Fibroblast of villous mesenchyme (primary cell): ENCODE measurements at places on chromosomes 13 and 19.

DNA sequence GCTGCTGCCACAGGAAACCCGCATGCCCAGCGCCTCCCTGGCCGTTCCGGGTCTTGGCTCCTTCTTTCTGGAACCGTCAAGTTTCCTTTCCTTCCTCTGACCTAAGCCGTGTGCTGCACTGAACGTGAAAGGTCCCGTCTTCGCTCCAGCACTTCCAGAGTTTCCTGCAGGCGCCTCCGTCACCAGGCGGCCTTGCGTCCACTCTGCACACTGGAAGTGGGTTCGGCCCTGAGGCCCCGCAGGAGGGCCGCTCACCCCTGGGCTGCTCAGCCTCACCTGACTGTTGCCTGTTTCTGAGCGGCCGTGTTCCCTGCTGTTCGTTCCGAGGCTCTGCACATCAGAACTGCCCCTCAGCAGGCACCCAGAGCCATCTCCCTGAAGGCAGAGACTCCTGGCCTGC lies 12.3 kb upstream of the MEX3D start:
- no peak for DNase-seq

DNA sequence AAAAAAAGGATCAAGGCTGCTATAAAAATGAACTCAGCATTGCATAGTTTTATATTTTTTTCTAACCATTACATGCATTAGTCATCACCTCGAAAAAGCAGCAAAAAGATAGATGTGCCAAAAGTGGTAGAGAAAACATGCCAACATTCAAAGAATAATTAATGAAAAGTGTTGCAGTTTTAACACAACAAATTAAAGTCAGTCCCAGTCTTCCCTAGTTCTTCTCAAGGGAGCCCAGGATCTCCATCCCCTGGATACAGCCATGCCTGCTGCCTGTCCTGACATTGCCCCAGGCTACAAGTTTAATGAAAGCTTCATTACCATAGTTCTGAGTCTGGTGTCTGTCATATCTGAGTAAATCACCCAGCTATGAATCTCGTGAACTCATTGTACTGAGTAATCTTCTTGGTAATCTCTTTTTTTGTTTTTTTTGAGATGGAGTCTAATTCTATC lies 116.6 kb upstream of the KLF12 start:
- DNase-seq, result peak; percentile 53

DNA sequence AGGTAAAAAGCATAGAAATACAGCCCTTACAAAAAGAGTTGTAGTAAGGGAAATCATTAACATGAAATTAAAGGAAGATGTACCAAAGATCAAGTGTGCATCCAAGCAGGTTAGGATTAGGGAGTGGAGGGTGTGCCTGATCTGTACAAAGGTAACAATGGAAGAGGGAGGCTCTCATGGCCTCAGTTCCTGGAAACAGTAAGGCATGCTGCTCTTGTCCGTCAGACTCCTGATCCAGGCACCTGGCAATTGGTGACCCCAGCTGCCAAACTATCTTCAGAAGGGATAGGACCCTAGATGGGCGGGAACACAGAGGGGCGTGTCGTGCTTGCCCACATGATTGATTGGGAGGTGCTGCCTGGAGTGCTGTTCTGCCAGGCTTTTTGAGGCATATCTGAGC lies 4.5 kb downstream of the TEX26 start:
- no peak for DNase-seq

GRCh38 chr19:1825909-1826556 lies 14.0 kb upstream of the ATP8B3 start:
- peak; percentile 70 for DNase-seq

GRCh38 chr13:63979951-63980350 lies 2564.3 kb upstream of the PCDH20 start:
- no peak for DNase-seq

- no peak for DNase-seq
Observed at GRCh38 chr13:21355304-21355703, 103.8 kb downstream of the ZDHHC20 start.

GRCh38 chr19:42872608-42873007 lies 6.9 kb downstream of the PSG1 start:
- no peak for DNase-seq

DNA sequence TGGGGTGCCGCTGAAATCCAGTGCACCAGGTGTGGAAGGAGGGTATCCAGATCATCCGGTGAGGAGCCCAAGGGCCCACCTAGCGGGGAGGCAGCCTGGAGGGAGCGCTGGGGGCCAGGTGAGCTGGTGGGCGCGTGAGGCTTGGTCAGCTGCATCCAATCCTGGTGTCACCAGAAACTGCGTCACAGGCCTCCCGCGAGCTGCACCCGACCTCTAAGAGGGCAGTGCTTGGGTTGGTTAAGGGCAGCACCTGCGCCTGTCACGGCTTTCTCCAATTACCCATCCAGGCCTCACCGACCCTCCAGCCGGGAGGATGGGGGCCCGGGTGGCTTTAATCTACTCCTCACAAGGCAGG lies 284 bp downstream of the RNF17 start:
- peak; percentile 13 for DNase-seq

DNA sequence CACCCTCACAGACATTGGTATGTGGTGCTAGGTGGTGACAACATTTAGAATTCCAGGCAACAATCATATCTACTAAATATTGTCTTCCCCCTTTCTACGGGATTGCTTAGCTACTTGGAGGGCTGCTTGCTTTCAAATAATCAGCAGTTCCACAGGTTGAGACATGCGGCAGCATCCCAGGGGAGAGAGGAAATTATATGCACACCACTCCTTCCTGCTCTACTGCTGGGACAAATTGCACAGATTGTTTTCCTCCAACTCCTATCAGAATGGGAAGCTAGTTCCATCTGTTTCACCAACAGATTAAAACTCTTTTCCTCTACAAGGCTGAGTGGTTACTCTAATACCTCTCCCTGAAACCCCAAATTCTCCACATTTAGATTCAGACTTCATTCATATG lies 275.4 kb downstream of the DNAJC15 start:
- no peak for DNase-seq

GRCh38 chr13:112959206-112959605 lies 9.8 kb upstream of the MCF2L start:
- DNase-seq, result no peak

GRCh38 chr19:40799558-40800338 lies 757 bp downstream of the EGLN2 start:
- peak; percentile 42 for DNase-seq

GRCh38 chr13:96011291-96011872 lies 41.8 kb downstream of the UGGT2 start:
- DNase-seq, result no peak

- peak; percentile 42 for DNase-seq
Observed at GRCh38 chr19:11382898-11383705, 1.0 kb downstream of the EPOR start.

- peak; percentile 69 for DNase-seq
Observed at GRCh38 chr19:16041299-16041990, 34.9 kb upstream of the TPM4 start.

DNA sequence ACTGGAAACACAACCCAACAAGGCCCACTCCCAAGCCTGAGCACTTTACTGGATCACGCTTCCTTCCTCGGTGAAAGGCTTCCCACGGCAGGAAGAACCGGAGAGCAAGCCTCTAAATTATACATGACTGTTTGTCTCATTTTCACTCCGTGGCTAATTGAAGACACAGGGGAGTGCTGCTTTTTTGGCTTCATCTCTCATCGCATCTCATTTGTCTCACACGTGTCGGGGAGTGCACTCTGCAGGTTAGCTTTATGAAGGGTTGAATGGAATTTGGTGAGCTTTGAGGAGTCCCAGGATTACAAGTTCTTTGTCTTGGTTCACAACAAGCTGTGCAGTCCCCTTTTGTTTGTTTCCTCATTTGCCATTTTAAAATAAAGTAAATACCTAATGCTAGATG lies 544.6 kb downstream of the GPC6 start:
- DNase-seq, result no peak

DNA sequence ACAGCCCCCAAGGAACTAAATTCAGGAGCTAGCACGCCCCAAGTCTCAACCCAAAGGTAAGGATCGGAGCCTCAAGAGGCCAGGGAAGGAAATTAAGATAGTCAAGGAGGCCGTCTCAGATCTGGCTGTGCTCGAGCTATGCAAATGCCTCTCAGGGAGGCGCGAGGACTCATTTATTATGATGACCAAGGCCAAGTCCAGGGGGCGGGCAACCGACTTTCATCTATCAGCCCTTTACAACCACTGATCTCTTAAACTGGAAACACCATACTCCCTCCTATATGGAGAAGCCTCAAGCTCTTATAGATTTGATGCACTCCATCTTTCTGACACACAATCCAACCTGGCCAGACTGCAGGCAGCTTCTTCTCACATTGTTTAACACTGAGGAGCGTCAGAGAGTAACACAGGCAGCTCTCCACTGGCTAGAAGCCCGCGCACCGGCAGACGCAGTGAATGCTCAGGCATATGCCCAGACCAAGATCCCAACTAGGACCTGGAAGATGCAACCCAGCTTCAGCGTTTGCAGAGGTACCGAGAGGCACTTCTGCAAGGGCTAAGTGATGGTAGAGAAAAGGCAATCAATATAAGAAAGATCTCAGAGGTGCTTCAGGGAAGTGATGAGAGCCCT lies 9.6 kb upstream of the SLC15A1 start:
- no peak for DNase-seq

DNA sequence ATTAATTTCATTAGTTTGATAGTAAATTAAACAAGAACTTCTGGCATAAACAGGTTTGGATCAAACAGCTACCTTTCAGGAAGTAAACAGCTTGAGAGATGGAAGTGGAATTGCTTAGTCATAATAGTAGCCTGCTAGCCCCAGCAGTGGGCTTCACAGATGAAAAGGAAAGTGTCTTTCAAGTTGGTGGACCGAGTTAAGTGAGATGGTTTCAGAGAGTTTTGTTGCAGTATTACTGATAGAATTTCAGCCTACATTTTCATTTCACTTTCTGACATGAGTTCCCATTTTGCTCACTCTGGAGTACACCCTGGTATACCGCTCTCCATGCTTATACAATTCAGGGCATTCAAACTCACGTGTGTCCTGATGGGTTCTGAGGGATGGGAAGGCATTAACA lies 2.0 kb upstream of the PTOV1 start:
- no peak for DNase-seq

- DNase-seq, result no peak
Observed at GRCh38 chr19:2797280-2797679, 12.0 kb downstream of the THOP1 start.

GRCh38 chr13:101283782-101284181 lies 132.5 kb downstream of the NALCN start:
- no peak for DNase-seq
